ENCODE measurements at places on chromosomes 12 and 14.

GRCh38 chr12:89476232-89476631 lies 48.4 kb downstream of the GALNT4 start:
- no peak for DNase-seq

- DNase-seq, result no peak
These were observed 213.7 kb upstream of the NPAS3 start for GRCh38 chr14:32724867-32725471.

- DNase-seq, result peak; percentile 56
These were observed 545 bp downstream of the CPSF2 start for GRCh38 chr14:92122351-92122677.

DNA sequence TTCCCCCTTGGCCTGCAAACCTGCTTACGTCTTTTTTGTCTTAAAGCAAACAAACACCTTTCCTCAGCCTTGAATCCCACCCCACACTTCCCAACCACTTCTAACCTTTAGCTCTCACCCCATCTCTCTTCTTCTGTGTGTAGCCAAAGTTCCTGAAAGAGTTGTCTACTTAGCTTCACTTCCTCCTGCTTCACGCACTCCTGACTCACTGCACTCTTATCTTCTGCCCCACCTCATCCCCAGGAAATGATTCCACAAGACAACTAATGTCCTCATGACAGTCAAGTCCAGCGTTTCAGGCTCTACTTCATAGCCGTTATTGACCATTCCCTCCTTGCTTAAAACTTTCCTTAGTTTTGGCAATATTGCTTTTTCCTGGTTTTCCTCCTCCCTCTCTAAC lies 22.4 kb downstream of the EIF2B2 start:
- DNase-seq, result peak; percentile 54

- DNase-seq, result peak; percentile 79
These were observed 674 bp downstream of the VDR start for GRCh38 chr12:47903927-47904712.

DNA sequence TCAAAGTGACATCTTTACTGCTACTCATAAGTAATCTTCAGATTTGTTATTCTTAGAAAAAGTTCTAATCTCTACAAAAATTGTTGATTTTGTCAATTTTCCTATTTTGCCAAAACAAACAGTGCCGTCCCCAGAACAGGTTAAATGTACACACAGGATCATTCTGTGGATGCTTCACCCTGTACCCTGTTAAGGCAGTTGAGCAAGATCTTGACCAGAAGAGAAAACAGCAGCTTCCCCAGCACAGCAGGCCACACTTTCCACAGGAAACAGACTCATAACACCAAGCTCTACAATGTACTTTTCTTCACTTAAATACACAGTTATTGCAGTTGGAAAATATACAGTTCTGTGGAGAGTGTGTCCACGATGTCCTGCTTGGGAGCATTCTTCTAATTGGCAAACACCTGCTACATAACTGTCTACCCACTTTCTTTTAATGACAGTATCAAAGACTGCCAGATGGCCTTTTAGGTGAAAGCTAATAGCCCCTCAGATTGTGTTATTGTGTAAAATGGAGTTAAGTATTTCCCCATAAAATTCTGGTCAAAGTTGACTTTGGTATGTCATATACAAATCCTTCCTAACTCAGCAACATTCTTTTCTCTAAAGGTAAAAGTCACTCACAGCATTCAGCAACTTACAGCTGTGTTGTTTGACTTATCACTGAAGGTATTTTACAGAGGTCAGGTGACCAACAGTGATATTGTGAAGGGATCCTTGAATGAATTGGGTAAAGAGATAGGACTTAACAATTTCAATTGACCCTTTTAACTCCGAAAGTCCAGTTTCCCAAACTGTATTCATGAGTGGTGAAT lies 77.0 kb downstream of the SEC23A start:
- peak; percentile 57 for DNase-seq

GRCh38 chr12:130104571-130105106 lies 57.6 kb upstream of the FZD10 start:
- DNase-seq, result no peak

GRCh38 chr14:66468778-66469367 lies 17.3 kb upstream of the CCDC196 start:
- no peak for DNase-seq

DNA sequence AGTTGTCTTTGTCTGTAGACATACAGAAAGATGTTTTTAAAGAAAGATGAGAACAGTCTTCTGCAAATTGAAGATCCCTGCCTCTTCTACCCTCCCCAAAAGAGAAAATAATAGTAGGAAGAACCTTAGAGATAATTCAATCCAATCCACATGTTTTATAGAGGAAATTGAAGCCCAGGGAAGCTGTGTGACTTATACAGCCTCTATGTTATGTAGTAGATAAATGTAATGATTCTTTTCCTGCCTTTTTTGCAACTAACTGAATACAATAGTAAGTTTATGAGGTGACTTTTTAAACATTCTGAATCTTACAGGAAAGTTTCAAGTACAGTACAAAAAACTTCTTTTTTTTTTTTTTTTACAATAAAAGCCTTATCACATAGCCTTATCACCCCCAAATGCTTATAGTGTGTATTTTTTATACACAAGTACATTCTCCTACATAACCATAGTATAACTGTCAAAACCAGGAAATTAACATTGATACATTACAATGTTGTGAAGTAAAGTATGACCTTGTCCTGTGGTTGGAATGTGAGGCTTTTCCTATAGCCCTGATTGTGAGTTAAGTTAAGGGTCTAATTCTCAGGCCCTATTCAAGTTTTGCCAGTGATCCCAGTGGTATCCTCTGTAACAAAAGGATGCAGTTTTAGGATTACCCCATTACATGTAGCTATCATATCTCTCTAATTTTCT lies 94.4 kb downstream of the FIGNL2 start:
- DNase-seq, result no peak

- DNase-seq, result no peak
These were observed 108.9 kb upstream of the FGD4 start for GRCh38 chr12:32290411-32290810.

- no peak for DNase-seq
These were observed 15.7 kb downstream of the OR10P1 start for GRCh38 chr12:55652352-55652751.

DNA sequence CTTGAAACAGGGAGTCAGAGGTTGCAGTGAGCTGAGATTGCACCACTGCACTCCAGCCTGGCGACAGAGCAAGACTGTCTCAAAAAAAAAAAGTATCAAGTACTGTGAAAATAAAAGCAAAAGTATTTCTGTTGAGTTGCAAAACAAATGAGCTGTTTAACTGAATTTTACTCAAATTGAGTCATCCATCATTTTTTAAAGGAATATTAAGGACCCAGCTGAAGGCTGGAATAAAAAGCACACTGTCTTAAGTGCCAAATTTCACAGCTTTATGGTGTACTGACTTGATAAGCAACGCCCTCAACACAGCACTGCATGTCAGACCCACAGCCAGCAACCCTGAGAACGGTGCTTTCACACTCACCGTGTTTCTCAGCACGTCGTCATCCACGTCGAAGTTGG lies 57.9 kb downstream of the AMN start:
- peak; percentile 48 for DNase-seq

- no peak for DNase-seq
These were observed 39.3 kb downstream of the RPS6KA5 start for GRCh38 chr14:91021115-91021514.

DNA sequence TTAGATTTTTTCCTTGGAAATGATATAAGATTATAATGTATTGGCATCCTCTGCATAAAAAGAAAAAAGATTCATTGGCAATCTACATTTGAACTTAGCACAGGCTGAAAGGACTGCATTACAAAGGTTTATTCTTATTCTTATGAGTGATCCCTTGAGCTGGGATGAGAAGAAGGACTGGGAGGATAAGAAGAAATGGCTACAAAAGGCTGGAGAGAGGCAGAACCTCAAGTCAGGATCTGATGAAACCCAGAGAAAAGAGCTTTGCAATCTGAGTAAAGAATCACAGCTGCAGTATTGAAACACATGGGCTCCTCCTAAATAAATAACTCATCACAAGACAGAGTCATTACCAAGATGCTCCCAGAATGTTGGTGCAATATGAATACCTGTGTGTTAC lies 1635.4 kb upstream of the FLRT2 start:
- DNase-seq, result no peak
